Stimulated activated naive CD8-positive, alpha-beta T cell treated with anti-CD3 and anti-CD28 coated beads, Interleukin-15, Interleukin-2, amounts not matched to agents 100 U/mL and 50 U/mL, for 24 hours (primary cell): ENCODE measurements at places on chromosomes 4 and X.
A peak's percentile ranks its signal among the peaks of the same experiment; 100 is the strongest.

GRCh38 chrX:16796298-16796697, 10.0 kb downstream of the TXLNG start:
- DNase-seq = no peak

- no peak for DNase-seq
These were observed 42.2 kb upstream of the SMIM10 start for GRCh38 chrX:134948333-134949241.

DNA sequence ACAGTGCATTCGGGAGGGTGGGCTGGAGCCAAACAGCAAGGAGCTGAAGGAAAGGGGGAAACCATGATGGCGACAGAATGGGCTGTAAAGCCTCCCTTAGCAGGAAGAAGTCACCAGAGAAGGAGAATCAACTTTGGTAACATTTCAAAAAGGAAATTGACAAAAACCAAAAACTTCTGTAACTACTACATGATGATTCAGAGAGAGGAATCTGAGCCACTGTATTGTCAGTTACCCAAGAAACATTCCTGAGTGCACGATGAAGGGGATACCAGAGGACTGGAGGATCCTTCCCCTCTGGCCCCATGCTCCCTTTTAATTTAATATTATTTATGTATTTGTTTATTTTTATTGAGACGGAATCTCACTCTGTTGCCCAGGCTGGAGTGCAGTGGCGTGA, 26.3 kb downstream of the PDHA1 start:
- DNase-seq = no peak

GRCh38 chr4:833731-834367, 7.9 kb upstream of the CPLX1 start:
- no peak for DNase-seq

- DNase-seq = no peak
These were observed 33.6 kb upstream of the MSN start for GRCh38 chrX:65633826-65634225.

GRCh38 chrX:130770615-130771014, 132.4 kb downstream of the ENOX2 start:
- no peak for DNase-seq

GRCh38 chr4:101992446-101992845, 201.9 kb downstream of the BANK1 start:
- no peak for DNase-seq

GRCh38 chr4:7213807-7214206, 21.5 kb downstream of the SORCS2 start:
- no peak for DNase-seq

DNA sequence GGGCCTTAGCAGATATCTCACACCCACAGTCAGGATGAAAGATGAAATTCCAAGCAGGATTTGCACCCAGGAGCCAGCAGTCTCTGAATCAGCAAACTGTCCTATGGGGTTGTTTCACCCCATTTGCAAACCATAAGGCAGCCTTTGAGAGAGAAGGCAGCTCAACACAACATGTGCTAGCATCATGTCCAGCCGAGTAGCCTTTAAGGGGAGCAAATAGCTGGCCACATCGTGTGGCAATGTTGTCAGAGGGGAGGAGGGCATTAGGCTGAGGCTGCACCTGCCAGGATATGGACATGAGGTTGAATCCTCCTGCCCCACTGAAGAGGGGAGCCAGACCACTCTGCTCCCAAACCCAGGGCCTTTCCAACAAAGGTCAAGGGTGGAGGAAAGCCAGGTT, 20.6 kb upstream of the PJA1 start:
- no peak for DNase-seq

DNA sequence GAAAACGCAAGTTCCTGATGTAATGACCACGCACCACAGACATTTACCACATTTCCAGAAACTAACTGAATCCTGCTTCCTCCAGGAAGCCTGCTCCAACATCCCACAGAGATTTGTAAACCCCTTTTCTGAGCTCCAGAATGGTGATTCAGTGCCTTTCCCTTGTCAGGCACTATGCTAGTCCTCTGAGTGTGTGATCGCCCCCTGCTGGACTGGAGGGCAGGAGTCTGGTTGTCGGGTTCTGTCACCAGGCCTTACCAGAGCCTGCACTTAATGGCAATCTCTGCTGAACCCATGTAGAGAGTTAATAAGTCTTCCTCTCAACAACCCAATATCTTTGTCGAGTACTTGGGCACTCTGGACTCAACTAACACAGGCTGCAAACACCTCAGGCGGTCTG, 14.5 kb upstream of the KDM5C start:
- DNase-seq = peak; percentile 65

DNA sequence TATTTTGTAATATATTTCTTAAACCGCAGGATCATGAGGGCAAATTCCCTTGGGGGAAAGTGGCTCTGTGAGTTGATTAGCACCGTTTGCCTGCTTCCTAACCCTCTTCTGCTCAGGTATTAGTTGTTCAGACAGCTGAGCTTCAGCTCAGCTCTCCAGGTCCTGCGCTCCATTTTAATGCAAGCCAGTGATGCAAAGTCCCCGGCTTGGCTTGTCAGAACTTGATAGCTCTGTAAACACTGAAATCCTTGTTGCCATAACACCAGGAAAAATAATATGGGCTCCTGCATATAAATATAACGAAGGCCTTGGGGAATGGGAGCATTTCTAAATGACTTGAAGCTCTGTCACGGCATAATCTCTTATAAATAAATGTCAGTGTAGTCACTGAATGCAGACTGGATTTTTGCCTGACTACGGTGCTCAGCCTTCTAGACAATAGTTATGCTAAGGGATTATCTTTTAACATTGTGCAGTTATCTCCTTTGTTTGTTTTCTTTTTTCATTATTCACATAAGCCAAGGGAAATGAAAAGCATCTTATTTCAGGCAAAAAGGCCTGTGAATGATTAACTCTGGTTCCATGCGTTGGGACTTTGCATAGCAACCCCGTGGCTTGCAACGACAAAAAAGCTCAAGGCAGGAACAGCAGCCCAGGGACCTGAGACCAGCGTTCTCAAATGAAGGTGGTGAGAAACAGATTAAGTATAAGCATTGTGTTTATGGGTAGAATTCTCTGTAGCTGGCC, 253.2 kb downstream of the SPRY1 start:
- DNase-seq = no peak

DNA sequence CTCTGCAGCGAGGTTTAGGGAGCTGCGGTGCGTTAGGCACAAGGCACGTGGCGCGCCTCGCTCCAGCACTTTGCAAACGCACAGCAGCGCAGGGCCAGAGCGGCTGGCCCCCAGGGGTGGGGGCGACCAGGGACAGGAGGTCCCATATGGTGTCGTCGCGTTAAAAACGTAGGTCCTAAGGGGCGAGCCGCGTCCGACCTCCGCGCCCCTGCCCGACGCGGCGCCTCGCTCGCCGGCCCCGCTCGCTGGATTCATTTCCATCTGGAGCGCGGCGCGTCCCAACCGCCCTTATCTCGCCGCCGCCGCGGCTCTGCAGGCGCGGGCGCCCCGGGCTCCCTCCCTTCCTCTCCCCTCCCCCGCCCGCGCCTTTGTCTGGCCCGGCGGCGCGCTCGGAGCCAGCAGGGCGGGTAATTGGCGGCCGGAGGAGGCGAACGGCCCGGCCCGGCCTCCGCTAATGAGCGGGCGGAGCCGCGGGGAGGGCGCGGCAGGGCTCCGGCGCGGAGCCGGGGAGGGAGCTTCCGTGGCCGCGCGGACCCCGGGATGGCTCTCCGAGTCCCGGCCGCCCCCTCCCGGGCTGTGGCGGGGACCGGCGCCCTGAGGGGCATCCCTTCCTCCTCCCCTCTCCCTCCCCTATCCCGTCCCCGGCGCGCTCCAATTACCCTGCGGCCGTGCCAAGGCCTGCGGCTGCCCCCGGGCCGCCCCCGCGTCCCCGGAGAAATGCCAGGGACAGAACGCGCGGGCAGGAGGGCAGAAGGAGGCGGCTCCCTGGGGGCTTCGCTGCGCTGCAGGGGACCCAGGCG, 409.0 kb downstream of the BCOR start:
- DNase-seq = peak; percentile 37

- DNase-seq = no peak
These were observed 19.6 kb downstream of the PIGG start for GRCh38 chr4:518569-519083.

GRCh38 chr4:14100349-14100748, 472.8 kb upstream of the BOD1L1 start:
- no peak for DNase-seq

DNA sequence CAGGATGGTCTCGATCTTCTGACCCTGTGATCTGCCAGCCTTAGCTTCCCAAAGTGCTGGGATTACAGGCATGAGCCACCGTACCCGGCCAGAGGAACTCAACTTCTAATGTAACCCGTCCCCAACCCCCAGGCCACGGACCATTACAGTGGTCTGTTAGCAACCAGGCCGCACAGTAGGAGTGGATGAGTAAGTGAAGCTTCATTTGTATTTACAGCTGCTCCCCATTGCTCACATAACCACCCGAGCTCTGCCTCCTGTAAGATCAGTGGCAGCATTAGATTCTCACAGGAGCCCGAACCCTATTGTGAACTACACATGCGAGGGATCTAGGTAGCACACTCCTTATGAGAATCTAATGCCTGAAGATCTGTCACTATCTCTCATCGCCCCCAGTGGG, 119.6 kb downstream of the SHROOM3 start:
- no peak for DNase-seq

GRCh38 chr4:124804041-124804440, 91.5 kb upstream of the ANKRD50 start:
- DNase-seq = no peak

- no peak for DNase-seq
These were observed 70.2 kb upstream of the ADGRL3 start for GRCh38 chr4:61129971-61130370.

DNA sequence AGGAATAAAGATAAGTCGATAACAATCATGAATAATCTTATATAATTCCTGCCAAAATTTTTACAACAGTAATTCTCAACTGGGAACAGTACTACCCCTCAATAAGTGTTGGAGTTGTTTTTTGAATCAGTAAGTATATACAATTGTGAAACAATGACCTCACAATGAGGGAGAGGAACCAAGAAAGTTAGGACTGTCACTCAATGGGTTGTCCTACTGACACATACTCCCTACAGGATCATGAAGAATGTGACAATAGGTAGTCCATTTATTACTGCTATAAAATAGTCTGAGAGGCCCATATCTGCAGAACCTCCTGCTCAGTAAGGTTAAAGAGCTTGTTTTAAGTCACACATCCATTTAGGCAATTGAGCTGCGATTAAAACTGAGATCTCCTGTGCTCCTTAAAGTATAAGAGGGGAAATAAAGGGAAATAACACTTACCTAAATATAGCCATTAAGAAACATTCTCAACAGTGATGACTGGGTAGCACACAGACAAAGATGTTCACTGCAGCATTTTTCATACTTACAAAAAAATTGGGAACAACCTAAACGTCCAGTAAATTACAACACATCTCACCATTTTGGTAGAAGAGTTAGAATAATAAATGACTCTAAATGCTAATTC, 26.2 kb downstream of the FBXW7 start:
- no peak for DNase-seq

GRCh38 chrX:100072336-100072735, 337.7 kb downstream of the PCDH19 start:
- no peak for DNase-seq

- DNase-seq = no peak
These were observed 38.2 kb downstream of the AFF1 start for GRCh38 chr4:86972997-86973396.

GRCh38 chr4:55554453-55555030, 7.8 kb upstream of the CLOCK start:
- no peak for DNase-seq

GRCh38 chr4:5845035-5845905, 47.6 kb downstream of the CRMP1 start:
- DNase-seq = no peak

DNA sequence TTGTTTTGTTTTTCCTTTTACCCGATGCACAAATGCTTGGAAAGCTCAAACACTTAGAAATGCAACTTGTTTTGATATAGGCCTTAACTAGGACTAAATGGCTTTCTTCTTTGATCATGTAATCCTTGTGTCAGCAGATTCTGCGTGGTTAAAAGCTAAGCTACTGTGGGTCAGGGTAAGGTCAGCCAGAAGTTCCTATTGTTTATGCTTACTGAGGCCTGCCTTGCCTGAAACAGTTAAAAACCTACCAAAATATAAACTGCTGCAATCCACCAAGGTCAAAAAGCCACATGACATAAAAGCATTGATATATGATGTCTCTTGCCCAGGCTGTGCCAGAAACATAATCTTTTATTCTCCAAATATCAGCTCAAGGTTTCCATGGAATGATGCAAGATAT, 223.4 kb downstream of the FAM47B start:
- no peak for DNase-seq

- no peak for DNase-seq
These were observed 39.8 kb downstream of the GPM6A start for GRCh38 chr4:175772170-175772705.

DNA sequence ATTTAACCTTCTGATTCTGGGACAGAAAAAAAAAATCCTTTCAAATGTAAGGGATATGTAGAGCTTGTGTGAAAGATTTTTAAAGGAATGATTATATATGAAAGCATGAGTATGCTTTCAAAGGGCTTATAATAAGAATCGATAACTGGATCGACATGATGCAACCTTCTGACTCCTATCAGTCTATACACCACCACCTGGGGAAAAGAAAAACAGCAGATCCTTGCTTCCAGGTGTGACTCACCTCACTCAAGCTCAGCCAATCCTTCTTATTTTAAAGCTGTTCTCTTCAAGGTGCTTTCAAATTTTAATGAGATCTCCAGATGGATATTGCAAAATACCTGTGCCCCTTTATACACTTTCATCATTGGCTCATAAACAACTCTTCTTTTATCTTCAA, 102.1 kb upstream of the EDNRA start:
- DNase-seq = no peak

GRCh38 chrX:112967903-112968302, 127.3 kb upstream of the AMOT start:
- no peak for DNase-seq

DNA sequence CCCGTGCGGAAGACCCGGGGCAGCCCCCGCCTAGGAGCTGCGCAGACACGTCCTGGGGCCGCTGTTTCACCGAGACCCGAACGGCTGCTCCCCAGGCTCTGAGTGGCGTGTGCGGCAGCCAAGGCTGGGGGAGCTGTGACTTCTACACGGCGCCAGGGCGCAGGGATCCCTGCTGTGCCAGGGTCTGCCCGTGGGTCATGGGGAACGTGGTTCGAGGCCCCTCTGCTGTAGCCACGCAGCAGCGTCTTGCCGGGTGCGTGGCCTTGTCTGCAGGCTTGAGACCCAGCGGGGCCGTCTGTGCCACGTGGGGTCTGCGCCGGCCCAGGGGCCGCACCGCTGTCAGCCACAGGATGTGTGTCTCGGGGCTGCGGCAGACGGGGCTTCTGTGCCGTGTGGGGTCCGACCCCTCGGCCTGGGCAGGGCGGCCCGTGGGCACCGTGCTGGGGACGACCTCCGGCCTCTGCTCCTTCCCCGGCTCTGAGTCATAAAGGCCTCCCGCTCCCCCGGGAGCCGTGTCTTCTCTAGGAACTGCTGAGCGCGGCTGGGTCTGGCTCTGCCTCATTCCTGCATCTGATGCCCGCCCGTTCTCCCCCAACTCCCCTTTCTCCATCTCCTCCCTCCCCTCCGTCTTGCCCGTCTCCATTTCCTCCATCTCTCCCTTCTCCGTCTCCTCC, 12.7 kb upstream of the GTPBP6 start:
- DNase-seq = peak; percentile 34
